HFF-Myc (cell line): ENCODE measurements at places on chromosomes 1 and 21.
A peak's percentile ranks its signal among the peaks of the same experiment; 100 is the strongest.

DNA sequence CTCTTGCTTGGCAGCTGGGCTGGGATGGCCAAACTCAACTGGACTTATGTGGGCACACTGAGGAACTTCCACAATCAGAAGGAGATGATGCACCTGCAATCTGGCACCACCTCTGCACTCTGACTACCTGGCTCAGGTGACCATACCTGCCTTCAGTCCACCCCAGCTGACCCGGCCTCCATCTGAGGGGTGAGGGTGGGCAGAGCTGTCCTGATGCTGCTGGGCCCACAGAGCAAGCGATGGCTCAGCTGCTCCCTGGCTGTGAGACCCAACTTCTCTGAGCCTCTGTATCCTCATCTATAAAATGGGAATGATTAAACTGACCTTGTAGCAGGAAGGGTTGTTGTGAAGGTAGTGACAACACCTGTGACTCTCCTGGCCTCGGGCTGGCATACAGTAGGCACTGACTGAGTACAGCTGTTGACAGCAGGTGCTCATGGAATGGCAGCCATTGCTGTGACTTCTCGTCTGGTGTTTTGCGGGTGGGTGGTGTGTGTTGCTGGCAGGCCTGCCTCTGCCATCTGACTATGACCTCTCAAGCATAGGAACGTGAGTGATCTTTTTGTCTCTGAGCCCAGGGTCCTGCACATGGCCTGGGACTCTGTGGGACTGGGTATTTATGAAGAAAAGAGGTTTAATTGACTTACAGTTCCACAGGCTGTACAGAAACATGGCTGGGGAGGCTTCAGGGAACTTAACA, 438.5 kb downstream of the PTPRU start:
- no peak for DNase-seq

DNA sequence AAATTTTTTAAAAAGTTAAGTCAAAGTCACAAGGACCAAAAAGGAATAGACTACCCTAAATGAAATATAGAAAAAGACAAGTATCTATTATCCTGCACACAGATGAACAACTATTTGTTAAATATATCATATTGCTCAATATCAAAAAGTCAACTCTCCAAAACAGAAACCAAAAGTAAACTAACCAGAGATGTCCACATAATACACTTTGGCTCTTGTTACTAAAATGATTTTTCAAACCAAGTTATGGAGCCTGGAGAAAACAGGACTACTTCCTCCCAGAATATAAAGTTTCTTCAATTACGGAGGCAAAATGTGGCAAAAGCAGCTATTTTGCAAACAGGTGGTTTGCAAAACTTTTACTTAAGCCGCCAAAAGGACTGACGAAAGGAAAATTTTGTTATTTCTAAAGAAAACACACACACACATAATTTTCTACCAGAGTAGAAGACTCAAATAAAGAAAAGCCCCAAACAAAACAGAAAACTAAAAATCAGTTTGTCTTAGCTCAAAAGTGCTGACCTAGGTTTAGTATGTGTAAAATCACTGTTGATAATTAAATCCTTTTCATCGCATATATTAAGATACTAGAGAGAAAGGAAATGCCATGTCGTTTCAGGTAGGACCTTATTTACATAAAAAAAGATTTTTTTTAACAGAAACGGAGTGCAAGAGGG, 1.1 kb downstream of the DPYD start:
- DNase-seq: no peak

GRCh38 chr21:32710069-32710784, 17.6 kb downstream of the SYNJ1 start:
- no peak for DNase-seq

- DNase-seq: peak; percentile 22
Observed at GRCh38 chr1:174883409-174883808, 116.3 kb upstream of the CACYBP start.

- DNase-seq: no peak
Observed at GRCh38 chr21:31398574-31398973, 54.5 kb upstream of the TIAM1 start.

- peak; percentile 43 for DNase-seq
Observed at GRCh38 chr1:159177272-159177907, 6.0 kb downstream of the CADM3 start.

GRCh38 chr1:203656796-203657747, 30.4 kb downstream of the ATP2B4 start:
- DNase-seq: no peak

- DNase-seq: no peak
Observed at GRCh38 chr1:41383094-41383852, 22.0 kb downstream of the FOXO6 start.

DNA sequence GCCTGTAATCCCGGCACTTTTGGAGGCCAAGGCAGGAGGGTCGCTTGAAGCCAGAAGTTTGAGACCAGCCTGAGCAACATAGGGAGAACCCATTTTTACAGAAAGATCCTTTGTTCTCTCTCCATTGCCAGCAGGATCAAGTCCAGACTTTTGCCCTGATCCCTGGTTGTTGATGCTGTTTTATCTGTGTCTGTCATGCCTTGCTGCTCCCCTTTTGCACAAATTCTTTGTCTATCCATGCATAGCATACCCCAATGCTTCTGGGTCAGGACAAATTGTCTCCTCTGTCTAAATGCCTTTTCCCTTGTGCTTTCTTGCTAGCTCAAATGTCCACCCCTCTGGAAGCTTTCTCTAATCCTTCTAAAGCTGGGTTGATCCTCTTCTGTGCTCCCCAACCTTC, 25.3 kb upstream of the FAAH start:
- no peak for DNase-seq

GRCh38 chr1:37717631-37718030, 25.3 kb downstream of the CDCA8 start:
- no peak for DNase-seq

GRCh38 chr1:28718586-28719331, 18.0 kb upstream of the YTHDF2 start:
- DNase-seq: peak; percentile 21

GRCh38 chr1:100536031-100536430, 1.9 kb upstream of the GPR88 start:
- no peak for DNase-seq

GRCh38 chr1:61162520-61163258, 80.3 kb downstream of the NFIA start:
- DNase-seq: no peak

GRCh38 chr1:100627054-100627716, 89.2 kb downstream of the GPR88 start:
- DNase-seq: no peak

DNA sequence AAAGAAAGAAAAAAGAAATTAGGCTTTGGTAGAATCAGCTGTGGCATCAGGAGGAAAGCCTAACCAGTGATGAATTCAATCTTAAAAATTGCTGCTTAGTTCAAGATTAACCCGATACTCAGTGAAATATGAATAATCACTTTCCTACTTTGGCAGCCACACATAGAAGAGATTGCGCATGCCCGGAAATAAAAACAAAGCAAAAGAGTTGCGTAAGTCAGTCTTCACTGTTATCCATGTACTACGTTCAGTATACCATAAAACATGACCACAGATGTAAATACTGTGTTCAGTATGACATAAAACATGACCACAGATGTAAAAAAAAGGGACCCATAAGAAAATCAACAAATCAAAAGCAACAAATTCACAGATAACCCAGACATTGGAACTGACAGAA, 19.2 kb downstream of the CD1D start:
- DNase-seq: no peak

DNA sequence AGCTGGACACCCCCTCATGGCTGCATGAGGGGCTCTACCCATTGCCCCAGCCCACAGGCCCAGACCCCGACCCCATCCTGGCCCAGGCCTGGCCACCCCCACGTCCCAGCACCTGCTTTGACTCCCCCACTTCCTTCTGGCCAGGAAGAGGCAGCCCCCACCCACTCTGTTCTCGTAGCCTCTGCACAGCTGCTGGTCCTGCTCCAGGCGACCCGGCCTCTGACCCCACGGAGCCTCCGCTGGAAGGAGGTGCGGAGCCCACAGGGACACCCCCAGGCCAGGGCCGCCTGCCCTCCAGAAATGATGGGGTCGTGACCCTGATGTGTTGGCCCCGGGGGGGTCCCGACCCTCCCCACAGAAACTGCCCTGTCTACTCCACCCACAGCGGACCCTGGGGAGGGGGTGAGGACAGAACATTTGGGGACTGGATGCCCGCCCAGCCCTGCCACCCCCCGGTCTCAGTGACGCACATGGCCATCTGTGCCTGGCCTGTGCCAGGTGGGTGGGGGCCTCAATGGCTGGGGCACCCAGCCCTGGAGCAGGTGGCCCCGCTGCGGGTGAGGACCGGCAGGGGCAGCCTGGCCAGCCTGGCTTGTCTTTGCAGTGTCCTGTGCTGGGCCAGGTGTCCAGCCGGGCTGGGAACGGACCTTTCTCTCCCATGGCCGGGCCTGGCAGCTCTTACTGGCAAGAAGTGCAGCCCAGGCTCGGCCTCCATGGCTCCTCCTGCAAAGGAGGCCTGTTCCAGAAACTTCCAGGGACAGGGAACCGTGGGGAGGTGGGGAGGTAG, 78.6 kb downstream of the MORN1 start:
- no peak for DNase-seq
